Activated naive CD4-positive, alpha-beta T cell treated with anti-CD3 and anti-CD28 coated beads, Interleukin-2, amount 50 U/mL, for 16 hours (primary cell): ENCODE measurements at places on chromosomes 16 and 17.
A peak's percentile ranks its signal among the peaks of the same experiment; 100 is the strongest.

DNA sequence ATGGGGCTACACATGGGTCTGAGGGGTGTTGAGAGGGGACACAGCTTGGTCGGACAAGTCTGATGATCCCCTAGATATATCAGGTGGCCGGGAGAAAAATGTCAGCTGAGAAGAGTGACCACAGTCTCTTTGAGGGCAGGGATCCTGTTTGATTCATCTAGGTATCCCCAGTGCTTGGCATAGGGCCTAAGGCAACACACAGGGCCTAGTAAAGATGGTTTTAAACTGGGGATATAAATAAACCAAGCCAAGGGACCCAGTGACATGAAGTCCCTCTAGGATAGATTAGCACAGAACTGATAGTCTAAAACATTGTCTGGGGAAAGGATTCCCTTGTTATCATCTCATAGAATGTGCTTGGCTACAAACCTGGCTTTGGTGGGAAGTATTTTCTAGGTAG is 1.4 kb downstream of the ERCC4 start:
- no peak for DNase-seq

DNA sequence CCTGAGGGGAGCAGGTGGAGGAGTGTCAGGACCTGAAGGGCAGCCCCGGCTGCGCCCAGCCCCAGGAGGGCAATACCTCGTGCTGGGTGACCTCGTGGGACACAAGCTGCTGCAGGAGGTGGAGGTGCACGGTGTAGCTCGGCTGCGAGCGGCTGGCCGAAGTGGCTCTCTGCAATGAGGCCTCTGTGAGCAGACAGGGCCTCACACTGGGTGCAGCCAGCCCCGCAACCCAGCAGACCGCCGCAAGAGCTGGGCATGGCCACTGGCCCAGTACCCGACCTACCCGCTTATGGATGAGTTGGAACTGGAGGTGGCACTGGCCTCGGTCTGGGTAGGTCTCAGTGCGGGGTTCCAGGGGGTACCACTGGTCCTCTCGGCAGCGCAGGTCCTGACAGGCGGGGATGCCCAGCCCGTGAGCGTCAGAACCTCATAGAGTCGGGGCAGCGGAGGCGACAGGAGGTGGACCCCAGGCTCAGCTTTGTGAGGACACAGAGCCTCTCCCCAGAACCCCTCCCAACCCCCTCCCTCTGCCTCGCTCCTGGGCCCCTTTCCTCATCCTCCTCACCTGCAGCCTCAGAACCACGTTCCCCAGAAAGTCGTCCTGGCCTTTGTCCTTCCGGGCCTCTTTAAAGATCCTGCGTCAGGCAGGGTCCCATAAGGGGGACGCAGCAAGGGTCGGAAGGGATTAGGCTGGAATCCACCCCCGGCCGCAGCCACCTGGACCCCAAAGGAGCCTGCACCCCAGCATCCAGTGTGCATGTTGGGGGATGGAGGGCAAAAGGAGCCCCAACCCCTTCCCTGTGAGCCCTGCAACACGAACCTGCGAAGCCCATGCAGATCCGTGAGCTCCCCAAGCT is 4.0 kb downstream of the UNC13D start:
- DNase-seq, result no peak

DNA sequence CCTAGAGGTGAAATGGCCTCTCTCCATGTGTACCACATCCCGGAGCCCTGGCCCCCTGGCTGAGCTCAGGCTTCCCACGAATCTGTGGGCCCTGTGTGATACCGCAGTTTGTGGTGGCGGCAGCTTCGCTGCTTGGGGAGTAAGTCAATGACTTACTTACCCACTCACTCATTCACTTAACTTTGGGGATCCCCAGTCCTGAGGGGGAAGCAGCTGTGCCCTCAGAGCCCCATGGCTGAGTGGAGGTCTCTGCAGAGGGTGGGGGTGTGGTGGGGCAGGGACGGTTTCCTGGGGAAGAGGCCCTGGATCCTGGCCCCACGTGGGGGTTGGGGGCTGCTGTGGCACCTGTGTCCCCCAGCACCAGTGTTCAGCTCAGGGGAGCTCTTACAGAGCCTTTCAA is 13.2 kb downstream of the KCNJ12 start:
- no peak for DNase-seq

- DNase-seq, result peak; percentile 17
Measured at GRCh38 chr17:75152922-75153779, 1.2 kb downstream of the JPT1 start.

DNA sequence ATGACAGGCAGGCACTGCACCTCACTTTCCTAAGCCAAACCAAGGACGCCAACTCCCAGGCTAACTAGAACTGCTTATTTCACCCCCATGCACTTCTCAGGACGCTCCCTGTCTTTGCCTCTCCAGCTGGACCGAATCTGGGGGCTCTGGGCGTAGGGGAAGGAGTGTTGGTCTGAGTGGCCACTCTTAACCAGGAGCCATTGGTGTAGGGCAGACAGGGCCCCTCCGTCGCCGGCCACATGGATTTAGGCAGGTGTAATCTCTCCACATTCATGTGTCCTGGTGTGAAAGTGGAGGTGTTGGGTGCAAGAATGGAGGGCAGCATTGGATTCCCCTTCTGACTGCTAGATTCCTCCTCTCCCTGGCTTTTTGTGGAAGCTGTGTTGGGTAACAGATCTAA is 9.8 kb downstream of the ATP2C2 start:
- DNase-seq, result no peak

DNA sequence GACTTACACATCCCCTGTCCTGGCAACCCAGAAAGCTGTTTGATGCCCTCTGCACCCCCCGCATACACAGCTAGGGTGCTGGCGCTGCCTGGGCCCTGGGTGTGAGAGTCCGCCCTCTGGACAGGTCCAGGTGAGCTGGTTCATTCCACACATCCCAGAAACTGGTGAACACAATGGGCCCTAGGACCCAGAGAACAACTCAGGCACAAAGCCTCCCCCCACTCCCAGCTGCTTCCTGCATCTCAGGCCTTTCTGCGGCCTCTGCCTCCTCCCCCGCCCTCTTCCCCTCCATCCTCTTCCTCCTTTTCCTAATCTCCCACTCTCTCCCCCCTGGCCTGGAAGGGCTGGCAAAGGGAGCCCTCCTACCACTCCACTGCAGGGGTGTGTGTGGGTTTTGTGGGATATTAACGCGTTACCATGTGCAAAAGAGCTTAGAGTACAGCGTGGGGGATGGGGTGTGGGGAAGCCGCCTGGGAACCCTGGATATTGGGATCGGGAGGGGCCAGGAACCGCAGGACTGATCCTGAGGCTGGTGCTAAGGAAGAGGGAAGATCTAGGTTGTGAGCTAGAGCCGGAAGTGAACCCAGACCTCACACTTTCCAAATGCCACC is 1.6 kb upstream of the PPP1R9B start:
- peak; percentile 46 for DNase-seq

GRCh38 chr17:6633263-6633662 is 7.2 kb downstream of the KIAA0753 start:
- no peak for DNase-seq

GRCh38 chr17:3768769-3769168 is 32.2 kb downstream of the ITGAE start:
- DNase-seq, result no peak

GRCh38 chr17:43958748-43959352 is 5.1 kb upstream of the PYY start:
- DNase-seq, result no peak

GRCh38 chr17:12114686-12115418 is 94.2 kb downstream of the MAP2K4 start:
- no peak for DNase-seq

- no peak for DNase-seq
Measured at GRCh38 chr17:58541249-58541648, 26.8 kb upstream of the MTMR4 start.

DNA sequence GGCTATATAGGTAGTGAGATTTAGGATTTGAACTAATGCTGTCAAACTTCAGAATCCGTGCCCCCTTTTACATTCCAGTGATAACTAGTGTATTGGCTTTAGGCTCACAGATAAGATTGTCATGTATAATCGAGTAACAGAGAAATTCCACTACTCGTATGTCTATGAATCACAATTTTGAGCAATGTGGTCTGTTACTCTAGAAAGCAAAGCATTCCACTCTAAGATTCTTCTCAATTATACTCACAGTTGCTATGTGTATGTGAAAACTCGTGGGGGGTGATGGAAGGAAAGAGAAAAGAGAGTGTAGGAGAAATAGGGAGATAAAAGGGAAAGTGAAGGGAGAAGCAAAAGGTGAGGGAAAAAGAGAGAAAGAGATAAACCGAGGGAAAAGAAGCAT is 1175.1 kb upstream of the GOT2 start:
- no peak for DNase-seq

DNA sequence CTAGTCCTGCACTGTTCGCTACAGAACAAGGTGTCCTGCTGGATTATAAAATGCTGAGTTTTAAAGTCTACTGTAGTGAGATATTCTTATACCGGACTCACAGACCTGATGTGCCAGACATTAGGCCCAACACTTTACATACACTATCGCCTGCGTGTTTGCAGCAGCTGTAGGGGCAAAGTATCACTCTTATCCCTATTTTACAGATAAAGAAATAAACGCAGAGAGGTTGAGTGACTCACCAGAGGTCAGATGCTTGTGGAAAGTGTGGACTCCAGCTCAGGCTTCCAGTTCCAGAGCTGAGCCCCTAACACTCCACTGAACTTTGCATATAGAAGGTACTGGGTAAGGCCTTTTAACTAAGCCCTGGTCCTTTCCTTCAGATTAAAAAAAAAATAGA is 47.4 kb downstream of the PLXDC1 start:
- DNase-seq, result no peak

- peak; percentile 51 for DNase-seq
Measured at GRCh38 chr17:28570716-28571360, 486 bp downstream of the PIGS start.

DNA sequence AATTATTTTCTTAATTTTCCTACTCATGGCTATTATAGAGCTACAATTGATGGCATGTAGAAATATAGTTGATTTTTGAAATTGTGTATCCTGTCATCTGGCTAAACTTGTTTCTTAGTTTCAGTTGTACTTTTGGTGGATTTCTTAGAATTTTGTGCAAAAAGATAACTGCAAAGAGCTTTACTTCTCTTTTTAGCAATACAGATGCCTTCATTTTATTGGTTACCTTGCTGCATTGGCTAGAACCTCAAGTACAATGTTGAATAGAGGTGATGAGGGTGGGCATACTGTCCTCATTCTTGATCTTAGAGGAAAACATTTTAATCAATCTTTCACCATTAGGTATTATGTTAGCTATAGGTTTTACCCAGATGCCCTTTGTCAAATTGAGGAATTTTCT is 67.9 kb downstream of the METRNL start:
- no peak for DNase-seq

GRCh38 chr16:85947230-85948137 is 48.5 kb downstream of the IRF8 start:
- DNase-seq, result peak; percentile 73

DNA sequence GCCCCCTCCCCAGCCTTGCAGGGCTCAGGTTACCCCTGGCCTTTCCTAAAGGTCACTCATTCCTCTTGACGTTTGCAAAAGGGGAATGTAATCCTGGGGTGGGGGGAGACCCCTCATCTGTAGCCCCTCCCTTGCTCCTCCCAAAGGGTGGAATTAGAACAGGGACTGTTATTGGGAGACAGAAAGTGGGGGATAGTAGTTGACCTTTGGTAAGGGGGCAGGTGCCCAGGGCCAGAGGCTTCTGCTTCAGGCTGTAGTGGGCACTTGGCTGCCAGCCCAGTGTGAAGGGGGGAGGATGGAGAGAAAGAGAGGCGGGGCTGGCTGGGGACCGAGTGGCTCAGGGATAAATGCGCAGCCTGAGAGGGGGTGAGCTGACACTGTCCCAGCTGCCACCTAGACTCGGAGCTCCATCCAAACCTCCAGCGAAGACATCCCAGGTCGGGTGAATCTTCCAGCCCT is at the start of gene ENO3:
Gene ENO3 (plus strand): TSS at position 374 of the 459 bp plus-strand sequence. CDS start 711 bp downstream, outside the sequence.
- DNase-seq, result no peak

DNA sequence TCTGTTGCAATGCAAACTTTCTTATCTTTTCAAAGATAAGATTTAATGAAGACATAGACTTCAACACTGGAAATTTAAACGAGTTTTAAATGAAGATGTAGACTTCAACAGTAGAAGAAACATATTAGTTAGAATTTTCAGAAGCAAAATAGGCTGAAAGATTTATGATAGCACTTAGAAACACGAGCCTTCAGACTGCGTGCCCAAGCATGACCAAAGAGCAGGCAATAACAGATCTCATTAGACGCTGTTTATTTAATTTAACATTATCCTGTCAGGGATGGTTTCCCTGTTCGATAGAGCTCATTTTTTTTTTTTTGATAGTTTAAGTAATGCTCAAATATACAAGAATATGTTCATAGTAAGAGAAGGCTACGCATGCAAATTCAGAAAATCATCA is 604.7 kb upstream of the SOX9 start:
- no peak for DNase-seq

GRCh38 chr17:74883241-74883745 is 10.1 kb downstream of the FADS6 start:
- no peak for DNase-seq

DNA sequence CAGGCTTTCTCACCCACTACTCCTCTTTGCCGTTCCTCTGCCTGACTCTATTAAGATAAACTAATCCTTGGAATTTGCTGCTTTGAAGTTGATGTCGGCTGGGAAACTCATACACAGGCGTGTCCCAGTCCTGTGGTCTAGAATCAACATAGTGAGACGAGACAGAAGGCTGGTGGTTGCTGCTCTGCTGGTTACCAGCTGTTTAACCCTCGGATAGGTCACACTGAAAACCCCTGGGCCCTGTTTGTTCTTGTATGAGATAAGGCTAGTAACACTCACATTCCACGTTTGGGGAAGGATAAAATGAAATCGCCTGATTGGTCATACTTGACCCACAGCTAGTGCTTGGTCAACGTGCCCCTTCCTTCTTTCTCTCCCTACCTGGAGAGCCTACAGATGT is 517.0 kb downstream of the CDH13 start:
- DNase-seq, result no peak

DNA sequence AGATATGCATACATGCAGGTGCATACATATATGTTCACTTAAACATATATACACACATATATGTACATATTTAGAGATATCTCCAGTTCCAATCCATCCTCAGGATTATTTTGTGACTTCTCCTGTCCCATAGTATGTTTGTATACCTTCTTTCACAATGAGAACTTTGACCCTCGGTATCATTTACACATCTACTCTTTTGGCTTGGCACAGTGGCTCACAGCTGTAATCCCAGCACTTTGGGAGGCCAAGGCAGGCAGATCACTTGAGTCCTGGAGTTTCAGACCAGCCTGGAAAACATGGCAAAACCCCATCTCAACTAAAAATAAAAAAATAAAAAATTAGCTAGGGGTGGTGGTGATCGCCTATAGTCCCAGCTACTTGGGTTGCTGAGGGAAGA is 148.1 kb upstream of the CCL2 start:
- no peak for DNase-seq

DNA sequence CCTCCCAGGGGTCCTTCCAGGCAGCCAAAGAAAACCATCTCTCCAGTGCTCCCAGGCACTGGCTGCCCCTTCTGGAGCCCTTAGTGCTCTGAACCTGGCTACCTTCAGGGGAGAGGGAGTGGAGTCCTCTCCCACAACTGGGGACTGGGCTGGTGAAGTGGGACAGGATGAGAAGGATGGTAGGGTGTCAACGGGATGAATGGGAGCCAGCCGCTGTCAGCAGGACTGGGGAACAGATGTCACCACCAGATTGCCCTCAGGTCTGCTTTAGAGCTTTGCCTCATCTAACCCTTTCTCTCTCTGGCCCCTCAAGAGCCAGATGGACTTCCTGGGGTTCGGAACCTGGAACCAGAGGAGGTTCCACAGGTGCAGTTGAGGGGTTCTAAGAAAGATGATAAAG is 488 bp upstream of the SEBOX start:
- no peak for DNase-seq
